Tibial nerve (tissue), 4 donors: ENCODE measurements at places on chromosomes 12 and 14. TPM values are rescaled to one million over a fixed set of nuclear protein-coding genes. Genes with fewer than 3 reads are reported as not detected.

The TAS2R8 gene
- not detected for total RNA-seq

- no peak for DNase-seq
Measured at GRCh38 chr14:55873169-55873568, 245.0 kb upstream of the PELI2 start.

The LYZ gene
- total RNA-seq, result 20.4 TPM

DNA sequence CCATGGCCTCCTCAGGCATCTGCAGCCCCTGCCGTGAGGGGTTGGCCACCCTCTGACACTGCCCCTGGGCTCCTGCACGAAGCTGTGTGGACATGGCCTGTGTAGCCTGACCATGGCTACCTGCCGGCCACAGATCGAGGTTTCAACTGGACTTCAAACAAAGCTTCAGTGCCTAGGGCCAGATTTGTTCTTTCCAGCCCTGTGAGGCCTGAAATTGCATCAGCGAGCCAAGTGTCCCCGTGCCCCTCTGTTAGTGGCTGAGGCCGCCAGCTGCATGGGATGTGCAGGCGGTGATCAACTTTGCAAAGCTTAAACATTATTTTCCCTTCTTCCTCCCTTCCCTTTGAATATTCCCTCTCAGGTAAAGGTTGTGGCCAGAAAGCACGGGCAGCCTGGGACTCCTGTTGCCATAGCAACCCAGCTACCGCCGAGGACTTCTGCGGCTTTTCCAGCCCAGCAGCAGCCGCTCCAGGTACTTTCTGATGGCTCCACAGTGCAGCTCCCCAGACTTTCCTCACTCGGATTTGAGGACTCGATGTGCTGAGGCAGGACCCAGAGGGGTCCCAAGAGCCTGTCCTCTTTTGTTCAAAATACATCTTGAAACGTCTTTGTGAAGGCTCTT is 35.8 kb downstream of the DDX51 start:
- DNase-seq, result no peak

GRCh38 chr12:121802485-121802842 is 1.3 kb upstream of the SETD1B start:
- no peak for DNase-seq

The CIT gene
- 57.0 TPM for total RNA-seq

The GALNT16 gene
- total RNA-seq, result 9.6 TPM

The HRK gene
- under 0.01 TPM for total RNA-seq

DNA sequence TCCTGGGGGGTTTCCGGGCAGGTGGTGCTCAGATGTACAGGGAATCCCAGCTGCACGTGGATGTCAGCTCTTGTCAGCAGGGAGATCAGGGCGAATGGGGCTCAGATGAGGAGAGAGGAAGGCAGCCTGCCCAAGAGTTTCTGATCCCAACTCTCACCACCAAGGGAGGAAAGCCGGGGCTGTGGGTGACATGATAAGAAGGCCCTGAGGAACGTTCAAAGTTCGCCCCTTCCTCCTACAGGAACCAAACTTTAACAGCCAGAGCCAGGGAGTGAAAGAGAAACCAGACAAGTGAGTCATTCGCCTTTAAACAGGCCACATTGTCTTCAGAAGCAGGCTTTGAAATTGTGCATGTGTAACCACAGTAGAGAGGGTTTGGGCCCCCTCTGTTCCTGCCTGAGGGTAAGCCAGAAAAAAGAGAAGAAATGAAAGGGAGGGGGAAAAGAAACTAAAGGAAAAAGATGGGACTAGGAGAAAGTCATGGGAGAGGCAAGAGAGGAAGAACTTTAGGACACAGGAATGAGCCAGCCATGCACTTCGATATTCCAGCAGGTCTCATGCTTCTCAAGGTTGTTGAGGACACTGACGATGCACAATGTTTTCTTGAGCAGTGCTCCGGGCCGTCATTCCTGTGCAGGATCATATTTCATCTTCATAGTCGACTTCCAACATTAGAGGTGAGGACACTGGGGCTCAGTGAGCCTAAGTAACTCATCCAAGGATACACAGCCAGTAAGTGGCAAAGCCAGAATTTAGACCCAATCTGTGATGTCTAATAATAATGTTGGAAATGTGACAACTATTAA is 691.4 kb upstream of the TBX3 start:
- no peak for DNase-seq

- DNase-seq, result no peak
Measured at GRCh38 chr12:50453872-50454271, 50.9 kb upstream of the DIP2B start.

- peak; percentile 14 for DNase-seq
Measured at GRCh38 chr12:88432531-88433490, 147.5 kb downstream of the KITLG start.

The MYF6 gene
- total RNA-seq, result not detected

DNA sequence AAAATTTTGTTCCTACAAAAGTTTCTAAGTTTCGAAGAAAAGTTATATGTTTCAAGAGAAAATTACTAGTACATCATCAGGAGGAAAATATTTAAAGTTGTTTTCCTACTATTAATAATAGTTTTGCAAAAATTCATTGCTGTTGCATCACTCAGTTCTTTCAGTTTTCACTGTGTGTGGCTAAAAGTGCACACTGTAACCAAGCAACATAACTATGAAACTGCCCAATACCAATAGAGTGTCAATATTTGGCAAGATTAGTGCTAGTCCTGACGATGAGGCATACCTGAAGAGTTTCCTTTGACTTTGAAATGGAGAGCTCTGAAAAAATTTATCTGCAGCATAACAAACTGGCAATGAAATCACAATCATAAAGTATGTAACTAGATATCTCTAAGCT is 194.3 kb downstream of the CPNE8 start:
- DNase-seq, result no peak

GRCh38 chr12:115419145-115419646 is 735.2 kb upstream of the TBX3 start:
- DNase-seq, result no peak

- no peak for DNase-seq
Measured at GRCh38 chr14:39339003-39339402, 93.2 kb downstream of the FBXO33 start.

The ADSS1 gene
- total RNA-seq, result 4.8 TPM

The KRT83 gene
- not detected for total RNA-seq

- no peak for DNase-seq
Measured at GRCh38 chr14:49923442-49923841, 30.6 kb downstream of the ARF6 start.

The RNF10 gene
- 306 TPM for total RNA-seq

GRCh38 chr12:86683568-86684304 is 427.5 kb upstream of the MGAT4C start:
- no peak for DNase-seq

The REM2 gene
- total RNA-seq, result not detected

- DNase-seq, result no peak
Measured at GRCh38 chr14:23041729-23042128, 283 bp upstream of the PSMB11 start.

DNA sequence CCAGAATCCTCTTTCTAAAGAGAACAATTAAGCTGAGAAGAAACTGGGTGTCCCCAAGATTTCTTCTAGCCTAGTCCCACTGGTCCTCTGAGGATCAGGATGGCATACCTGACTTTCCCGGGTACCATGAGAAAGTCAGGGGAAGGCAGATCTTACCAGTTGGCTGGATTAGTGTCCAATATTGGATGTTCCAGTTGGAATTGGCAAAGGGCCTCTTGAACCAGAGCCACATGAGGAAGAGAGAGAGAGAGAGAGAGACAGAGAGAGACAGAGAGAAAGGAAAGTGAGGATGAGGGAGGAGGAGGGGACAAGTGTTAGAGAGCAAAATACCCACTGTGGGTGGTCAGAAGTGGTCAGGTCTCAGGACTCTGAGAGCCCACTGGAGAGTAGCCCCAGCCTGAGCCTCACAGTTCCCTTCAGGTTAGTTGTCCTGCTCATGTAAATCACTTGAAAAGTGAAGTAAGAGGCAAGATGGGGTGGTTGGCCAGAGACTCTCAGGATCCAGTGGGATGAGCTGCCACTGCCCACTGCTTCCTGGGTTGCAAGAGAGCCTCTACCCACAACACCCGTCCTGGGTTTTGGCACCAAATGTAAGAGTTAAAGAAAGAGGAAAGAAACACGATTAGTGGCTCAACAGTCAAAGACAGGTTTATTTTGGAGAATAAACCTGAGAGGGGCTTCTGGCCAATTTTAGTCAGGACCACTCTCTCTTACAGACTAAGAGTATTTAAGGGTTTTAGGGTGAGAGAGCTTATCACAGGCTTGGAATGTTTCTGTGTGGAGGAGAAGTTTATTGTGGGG is 28.4 kb upstream of the A2M start:
- no peak for DNase-seq

The AMHR2 gene
- not detected for total RNA-seq

The CMKLR1 gene
- total RNA-seq, result 22.3 TPM

The STYK1 gene
- not detected for total RNA-seq

The LGR5 gene
- 10.9 TPM for total RNA-seq

GRCh38 chr14:101464984-101465794 is 96.1 kb upstream of the DIO3 start:
- no peak for DNase-seq

The CLEC2A gene
- not detected for total RNA-seq

The FIGNL2 gene
- total RNA-seq, result 2.1 TPM

DNA sequence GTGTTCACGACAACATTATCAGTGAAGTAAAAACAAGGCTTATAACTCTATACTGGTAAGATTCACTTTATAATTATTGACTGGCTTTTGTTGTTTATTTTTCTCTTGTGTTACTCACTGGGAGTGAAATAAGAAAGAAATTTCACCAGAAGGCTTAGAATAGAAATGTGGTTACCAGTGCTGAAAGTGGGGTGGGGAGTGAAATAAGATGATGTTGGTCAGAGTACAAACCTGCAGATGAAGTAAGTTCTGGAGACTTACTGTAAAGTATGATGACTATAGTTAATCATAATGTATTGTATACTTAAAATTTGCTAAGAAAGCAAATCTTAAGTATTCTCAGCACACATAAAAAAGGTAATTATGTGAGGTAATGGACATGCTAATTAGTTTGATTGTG is 198.4 kb downstream of the KLHL28 start:
- DNase-seq, result no peak

GRCh38 chr12:26736563-26737486 is 96.2 kb downstream of the ITPR2 start:
- DNase-seq, result no peak

DNA sequence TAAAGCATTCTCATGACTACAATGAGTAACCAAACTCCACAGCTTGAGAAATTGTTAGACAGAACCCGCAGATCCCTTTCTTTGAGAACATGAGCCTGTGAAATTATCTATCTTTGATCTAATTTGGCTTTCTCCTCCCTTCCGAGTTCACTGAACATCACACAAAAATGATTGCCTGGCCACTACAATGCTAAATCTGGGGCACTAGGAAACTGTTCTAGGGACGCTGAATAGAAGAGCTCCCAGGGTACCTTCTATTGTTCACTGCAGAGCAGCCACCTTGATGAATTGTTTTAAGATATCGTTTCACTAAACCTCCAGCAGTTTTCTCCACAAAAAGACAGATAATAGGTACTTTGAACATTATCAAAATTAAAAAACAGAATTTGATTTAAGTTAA is 47.5 kb downstream of the SINHCAF start:
- DNase-seq, result no peak

The FERMT2 gene
- 165 TPM for total RNA-seq

DNA sequence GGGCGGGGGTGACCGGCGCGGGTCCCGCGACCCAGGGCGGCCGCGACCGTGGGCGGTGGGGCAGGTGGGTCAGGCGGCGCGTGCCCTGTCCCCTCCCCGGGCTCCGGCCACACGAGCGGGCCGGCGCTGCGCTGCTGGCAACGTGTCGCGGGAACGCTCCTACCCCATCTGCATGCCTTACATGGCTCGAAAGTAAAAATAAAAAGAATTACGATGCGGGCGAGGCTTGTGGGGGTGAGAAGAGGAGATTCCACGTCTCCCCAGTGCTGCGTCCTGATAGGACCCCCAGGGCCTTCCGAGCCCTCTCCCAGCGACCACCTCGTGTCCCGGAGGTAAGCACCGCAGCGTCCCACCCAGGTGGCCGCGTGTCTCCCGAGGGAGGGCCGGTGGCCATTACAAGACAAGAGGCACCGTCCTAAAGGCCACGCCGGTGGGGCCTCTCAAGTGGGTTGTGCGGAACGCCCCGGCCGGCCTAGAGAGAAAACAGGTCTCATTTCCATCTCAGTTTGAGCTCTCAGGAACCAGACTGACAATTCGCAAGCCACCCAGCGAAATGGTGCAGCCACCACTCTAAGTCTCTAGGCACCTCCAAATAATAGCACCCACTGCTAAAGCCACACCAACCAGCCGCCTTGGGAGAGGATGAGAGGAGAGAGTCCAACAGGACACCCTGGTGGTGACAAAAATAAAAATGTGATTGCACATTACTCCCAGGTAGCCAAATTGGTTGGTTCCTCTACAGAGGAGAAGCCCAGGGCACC is 612 bp upstream of the FOXN3 start:
- DNase-seq, result peak; percentile 59

DNA sequence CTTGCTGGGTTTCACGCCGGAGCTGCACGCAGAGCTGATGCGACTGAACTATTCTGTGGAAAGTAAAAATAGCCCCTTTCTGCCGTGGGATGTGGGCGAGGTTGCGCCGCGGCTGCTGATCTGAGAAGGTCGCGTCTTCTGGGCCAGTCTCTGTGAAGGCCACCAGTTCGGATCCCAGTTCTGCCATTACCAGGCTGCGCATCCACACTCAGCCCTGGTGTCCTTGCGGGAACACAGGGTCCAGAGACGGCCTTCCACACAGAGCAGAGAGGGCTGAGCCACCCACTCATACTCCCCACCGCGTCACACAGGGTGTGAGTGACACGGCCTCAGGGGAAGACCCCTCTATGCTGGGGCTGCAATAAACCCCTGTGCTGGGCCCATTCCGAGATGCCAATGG is 13.9 kb downstream of the GALNT9 start:
- DNase-seq, result no peak

DNA sequence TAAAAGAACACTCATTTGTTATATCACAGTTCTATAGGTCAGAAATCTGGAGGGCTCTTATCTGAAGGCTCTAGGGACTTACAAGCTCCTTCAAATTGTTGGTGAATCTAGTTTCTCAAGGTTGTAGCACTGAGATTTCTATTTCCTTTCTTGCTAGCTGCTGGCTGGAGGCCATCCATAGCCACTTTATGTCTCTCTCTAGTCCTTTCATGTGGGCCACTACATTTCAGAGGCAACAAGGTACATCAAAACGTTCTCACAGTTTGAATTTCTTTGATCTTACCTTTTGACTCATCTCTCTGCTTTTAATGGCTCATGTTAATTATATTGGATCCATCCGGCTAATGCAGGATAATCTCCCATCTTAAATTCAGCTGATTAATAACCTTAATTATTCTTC is 286.8 kb downstream of the DIO2 start:
- no peak for DNase-seq

The GUCY2C gene
- not detected for total RNA-seq
